Adipocyte (in vitro differentiated cells): ENCODE measurements at places on chromosomes 2 and 18.

DNA sequence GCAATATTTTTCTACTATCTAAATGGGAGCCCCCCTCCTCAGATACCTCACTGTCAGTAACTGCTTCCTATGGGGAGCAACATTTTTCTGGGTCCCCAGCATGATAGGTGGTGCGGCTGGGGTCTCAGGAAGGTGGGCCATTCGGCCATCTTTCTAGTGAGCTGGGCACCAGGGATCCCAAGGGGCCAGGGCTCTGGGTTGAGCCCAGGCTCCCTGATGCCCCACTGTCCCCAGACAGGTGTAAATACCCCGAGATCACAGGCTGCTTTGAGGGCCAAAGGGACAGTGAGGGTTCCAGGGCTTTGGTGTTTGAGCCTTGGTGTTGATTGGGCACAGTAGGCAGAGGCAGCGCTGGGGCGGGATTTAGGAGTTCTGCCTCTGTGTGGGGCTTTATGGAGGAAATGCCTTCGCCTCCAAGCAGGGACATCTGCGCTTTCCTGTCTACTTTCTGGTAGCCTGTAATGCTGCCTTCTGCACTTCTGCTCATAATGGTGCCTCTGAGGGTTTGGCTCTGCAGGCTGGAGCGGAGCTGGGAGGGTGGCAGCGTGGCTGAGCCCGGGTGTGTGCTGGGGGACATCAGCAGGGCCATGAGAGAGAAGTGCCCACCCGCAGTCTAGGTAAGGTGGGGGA, 5.3 kb downstream of the ITM2C start:
- no peak for DNase-seq

DNA sequence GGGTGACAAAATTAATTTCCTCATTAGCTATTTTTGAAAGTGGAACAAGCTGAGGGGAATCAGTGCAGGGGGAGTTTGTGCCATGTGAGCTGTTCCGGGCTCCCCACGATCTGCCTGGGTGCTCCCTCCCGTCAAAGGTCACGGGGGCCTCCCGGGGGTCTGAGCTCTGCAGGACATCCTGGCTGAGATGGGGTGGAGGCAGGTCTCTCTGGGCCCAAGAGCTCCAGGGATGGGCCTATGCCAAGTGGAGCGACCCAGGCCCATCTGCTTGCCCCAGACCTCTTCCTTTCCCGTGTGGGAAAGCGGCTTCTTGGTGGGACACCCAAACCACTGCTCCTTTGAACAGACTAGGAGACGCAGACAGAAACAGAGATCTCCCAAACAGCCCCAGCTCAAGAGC, 143.3 kb upstream of the ID2 start:
- no peak for DNase-seq

DNA sequence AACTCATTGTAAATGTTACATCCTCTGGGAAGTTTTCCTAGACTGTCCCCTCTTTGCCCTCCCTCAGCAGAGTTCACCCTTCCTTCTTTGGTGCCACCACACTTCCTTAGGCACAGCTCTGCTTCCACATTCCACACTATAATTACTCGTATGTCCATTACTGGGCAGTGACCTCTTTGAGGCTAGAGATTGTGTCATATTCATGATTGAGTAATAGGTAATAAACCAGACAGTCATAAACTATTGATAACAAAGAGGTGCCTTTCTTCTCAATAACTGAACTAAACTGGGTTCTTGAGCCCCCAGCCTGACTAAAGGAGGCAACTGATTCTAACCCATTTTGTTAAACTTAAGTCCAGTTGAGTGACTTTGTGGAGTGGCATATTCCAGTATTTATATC, 28.3 kb downstream of the MYO3B start:
- no peak for DNase-seq

DNA sequence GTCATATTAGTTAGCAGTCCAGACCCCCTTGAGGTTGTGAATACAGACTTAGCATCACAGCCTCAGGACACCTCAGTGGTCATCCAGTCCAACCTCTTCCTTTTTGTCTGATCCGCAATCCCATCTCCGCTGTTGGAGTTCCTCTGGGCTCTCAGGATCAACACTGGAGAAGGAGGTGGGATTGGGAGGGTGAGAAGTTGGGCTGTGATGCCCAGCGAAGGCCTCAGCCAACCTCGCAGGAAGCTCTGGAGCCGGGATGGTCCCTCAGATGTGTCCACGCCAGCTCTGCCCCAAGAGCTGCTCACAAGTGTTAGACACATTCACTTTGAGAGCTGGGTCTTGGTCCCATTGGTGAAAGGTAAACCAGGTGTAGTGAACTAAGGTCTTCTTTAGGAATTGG, 74.9 kb upstream of the AFF3 start:
- no peak for DNase-seq

DNA sequence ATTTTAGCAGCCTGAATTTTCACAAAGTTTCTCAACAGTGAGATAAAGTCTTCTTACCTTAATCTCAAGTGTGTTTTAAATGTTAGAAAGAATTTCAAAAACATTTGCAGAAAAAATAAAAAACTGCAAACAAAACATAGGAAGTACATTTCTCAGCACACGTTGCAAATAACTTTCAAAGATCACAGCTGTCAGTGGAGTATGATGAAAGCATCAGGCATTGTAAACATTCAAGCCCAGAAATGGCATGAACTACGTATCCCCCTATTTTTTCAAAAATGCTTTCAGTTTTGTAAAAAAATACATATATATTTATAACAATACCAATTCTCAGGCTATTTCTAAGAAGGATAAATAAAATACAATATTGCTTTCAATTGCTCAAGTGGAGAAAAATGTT, 320.6 kb upstream of the TFPI start:
- DNase-seq = peak; percentile 27

DNA sequence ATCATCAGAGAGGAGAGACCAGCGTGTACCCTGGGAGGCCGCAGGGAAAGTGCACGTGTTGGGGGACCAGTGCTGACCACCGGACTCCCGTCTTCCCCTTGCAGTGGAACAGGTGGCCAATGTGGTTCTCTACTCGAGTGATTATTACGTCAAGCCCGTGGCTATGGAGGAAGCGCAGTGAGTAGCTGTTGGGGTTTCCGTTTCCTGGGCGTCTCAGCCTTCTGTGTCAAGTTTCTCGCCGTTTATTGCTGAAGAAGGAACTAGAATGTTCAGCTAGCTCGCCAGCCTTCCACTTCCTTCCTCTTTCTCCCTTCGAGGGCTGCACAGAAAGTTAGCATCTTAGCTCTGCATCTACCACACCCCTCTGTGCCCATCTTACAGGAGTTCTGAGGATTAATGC, 22.8 kb upstream of the DGKD start:
- no peak for DNase-seq

DNA sequence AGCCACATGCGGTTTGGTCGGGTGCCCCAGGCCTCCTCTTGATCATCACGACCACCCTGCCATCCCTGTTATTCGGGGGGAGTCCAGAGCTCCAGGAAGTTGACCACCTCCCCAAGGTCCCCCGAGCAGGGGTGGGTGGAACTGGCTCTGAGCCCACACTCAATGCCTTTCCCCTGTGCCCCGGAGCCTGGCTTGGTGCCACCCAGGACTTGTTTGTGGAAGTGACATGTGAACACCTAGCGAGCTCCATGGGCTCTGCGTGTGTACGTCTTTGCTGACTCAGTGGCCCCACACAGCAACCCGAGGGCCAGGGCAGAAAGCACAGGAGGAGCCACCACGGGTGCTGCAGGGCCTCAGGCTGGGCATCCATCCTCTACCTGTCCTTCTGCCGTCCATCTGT, 32.5 kb downstream of the ODC1 start:
- DNase-seq = no peak

DNA sequence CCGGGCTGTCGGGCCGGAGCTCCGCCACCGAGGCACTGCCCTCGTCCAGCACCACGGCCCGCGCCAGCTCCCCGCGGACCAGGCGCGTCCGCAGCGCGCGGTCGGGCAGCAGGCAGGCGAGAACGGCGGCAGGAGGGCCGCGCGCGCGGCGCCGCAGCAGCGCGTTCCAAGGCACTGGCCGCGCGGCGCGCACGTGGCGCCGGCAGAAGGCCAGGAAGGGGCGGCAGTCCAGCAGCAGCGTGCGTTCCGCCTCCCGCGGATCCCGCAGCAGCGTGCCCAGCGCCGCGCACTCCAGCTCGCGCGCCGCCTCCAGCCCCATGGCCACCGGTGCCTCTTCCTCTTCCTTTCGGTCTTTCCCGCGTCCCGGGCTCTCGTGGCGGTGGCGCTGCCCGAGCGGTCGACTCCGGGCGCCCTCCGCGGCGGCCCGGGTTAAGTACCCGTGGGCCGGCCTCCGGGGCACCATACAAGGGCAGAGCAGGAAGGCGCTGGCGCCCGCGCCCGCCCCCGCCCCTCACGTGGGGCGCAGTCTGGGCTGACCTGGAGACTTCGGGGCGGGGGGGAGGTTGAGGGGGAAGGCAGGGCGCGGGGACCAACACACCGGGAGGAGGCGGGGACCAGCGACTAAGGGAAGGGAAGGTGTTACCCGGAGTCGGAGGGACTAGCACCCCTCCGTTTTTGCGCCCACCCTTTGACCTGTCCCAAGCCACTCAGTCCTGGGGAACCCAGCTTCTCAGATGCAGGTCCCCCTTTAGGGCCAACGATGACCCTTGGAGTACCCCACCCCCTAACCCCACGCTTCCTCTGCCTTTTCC, at the start of gene DUSP2:
DUSP2 (minus strand) TSS at position 405 of the 812 bp plus-strand sequence; CDS start at position 319, 86 bp downstream.
- peak; percentile 74 for DNase-seq

DNA sequence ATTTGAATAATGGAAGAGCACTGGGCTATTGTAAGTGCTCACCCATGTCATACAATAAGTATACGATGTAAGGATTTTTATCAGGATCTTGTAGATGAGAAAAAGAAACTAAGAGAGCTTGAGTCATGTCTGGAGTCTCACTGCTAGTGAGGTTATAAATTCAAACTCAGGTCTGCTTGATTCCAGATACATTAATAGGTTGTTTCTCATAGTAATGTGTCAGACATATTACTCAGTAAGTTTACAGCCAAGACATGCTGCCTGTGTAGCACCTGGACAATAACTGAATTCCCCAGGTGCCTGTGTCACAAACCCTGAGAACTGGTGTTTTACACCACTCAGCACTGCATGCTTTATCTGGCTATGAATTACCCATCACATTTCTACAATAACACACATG, 216.9 kb upstream of the LRP1B start:
- DNase-seq = no peak

DNA sequence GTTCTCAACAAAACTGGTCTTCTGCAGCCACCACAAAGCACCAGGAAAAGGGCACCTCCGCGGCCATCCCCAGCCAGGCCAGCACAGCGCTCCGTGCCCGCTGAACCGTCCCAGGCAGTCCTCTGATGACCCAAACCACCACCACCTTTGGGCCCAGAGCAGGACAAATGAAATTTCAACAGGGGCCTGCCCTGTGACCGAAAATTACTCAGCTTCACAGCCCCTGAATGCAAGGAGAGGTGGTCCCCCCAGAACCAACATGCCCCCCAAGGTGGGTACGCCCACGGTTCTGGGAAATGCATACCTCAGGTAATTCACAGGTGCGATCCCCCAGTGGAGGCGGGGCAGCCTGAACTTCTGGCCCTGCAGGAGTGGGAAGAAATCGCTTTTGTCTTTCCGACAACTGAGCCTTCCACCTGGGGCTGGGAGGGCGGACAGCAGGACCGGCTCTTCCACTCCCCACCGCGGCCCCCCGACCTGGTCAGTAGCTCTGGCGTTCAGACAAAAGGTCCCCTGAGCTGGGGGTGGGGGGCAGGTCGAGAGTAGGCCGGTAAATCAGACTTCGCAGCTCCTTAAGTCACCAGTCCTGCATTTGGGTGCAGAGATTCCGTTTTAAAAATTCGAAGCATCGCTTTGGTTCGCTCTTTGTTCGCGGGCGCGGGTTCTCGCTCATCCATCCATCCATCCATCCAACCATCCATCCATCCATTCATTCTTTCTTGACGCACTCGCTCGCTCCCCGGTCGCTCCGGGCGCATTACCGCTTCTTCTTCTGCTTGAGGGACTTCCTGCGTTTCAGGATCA, 1.4 kb downstream of the ARL4C start:
- no peak for DNase-seq

DNA sequence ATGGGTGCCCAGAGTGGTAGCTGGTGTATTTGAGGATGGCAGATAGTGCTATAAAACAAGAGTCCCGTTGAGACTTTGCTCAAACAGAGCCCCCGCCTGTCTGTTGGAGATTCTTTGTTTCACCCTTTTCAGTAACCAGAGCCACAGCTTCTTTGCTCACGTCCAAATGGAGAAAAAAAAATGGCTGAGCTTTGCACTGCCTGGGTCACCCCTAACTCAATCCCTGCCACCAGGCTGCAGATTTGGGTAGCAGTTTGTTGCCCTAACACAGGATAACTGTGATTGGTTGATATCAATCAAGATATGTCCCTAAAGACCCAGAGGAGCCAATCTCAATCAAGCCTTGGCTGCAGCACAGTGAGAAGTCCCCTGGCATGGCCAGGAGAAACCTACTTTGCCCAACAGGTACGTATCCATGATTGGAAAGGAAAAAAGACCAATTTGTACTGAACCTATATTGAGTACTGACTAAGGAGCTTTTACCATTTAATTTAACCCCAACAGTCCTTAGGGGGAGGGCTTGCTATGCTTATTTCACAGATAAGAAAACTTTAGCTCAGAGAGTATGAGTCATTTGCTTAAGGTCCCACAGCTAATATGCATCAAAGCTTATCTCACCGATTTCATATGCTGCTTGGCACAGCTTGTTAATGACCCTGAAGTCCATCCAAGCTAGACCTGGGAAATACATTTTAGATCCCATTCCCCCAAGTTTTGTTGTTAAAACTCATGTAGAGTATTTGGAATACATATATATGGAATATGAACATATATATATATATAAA, 72.0 kb upstream of the SH3BP4 start:
- DNase-seq = peak; percentile 31

GRCh38 chr2:30936977-30937376, 129.7 kb upstream of the CAPN13 start:
- DNase-seq = no peak

- peak; percentile 96 for DNase-seq
These were observed at the start of gene TCF7L1 for GRCh38 chr2:85132834-85133637. Gene TCF7L1 (plus strand): TSS chr2:85133392. CDS start chr2:85133685, 293 bp downstream.

DNA sequence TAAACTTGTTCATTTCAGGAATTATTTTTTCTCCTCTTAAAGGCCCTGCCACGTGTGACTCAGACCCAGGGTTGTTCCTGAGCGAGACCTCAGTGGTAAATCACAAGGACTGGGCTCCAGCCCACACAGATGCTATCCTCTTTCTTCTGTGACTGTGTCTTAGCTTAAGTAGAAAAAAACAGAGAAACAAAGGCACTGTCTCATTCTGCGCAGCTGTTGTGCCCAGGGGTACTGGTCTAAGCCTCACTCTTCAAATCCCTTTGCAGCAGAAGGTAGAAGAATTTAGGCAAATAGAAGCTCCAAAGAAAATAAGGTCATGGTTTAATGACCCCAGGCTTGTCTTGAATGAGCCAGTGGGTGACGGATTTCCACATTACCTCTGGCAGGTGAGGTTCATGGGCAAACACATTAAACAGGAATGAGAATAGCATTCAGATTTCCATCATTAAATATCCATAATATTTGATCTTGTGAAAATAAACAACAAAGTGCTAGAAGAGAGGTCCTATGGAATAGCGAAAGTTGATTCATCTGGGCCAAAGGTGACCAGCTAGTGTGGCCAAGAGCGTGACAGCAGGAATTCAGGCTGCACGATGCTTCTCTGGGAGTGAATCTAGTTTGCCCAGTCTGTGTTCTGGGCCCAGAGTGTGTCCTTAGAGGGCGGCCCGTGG, 63.3 kb downstream of the LIPG start:
- DNase-seq = no peak

GRCh38 chr18:3466045-3466444, 16.1 kb downstream of the TGIF1 start:
- DNase-seq = peak; percentile 58

GRCh38 chr2:166167449-166167848, 39.6 kb upstream of the SCN1A start:
- peak; percentile 66 for DNase-seq

GRCh38 chr2:209960676-209961630, 41.5 kb upstream of the RPE start:
- DNase-seq = peak; percentile 77
